ENCODE measurements at places on chromosomes 6 and 20. TPM values are rescaled to one million over a fixed set of nuclear protein-coding genes. Genes with fewer than 3 reads are reported as not detected.

Gene GINM1
- total RNA-seq = 69.8 TPM

Gene LAMA5
- 26.2 TPM for total RNA-seq

Gene HLA-DPA1
- 24.8 TPM for total RNA-seq

Gene METTL24
- total RNA-seq = 5.5 TPM

Gene ARMC12
- not detected for total RNA-seq

Gene MACROD2
- 69.6 TPM for total RNA-seq

Measured in umbilical cord (tissue), 2 donors.